ENCODE measurements at places on chromosomes 5 and 9. TPM values are rescaled to one million over a fixed set of nuclear protein-coding genes. Genes with fewer than 3 reads are reported as not detected.
A peak's percentile ranks its signal among the peaks of the same experiment; 100 is the strongest.

DNA sequence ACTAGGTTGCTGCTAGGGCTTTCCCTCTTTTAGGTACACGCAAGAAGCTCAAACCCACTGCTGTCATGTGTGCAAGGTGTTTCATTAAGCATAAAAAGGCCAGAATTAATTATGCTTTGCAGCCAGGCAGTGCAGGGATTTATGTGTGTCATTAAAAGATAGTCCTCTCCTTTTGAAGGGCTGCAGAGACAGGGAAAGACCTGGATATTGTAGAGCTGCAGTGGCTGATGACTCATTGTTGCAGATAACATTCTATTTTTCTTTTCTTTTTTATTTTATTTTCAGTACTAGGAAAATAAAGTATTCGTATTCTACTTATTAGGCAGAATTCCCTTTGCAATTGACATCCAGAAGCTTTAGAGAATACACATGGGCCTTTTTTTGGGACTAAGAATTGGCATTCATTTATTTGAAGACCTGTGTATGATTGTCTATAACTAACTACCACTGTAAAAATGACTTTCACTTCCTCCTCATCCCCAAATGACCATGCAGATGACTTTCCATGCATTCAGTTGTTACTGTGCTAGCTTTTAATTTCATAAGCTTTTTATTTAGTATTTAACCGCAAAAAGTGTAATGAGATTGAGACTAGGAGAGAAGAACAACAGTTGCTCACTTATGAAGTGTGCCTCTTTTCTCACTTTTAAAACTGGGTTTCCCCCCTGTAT, 113.0 kb downstream of the PAM start:
- DNase-seq, result no peak

GRCh38 chr9:32681751-32682150, 46.3 kb upstream of the TAF1L start:
- DNase-seq, result no peak

DNA sequence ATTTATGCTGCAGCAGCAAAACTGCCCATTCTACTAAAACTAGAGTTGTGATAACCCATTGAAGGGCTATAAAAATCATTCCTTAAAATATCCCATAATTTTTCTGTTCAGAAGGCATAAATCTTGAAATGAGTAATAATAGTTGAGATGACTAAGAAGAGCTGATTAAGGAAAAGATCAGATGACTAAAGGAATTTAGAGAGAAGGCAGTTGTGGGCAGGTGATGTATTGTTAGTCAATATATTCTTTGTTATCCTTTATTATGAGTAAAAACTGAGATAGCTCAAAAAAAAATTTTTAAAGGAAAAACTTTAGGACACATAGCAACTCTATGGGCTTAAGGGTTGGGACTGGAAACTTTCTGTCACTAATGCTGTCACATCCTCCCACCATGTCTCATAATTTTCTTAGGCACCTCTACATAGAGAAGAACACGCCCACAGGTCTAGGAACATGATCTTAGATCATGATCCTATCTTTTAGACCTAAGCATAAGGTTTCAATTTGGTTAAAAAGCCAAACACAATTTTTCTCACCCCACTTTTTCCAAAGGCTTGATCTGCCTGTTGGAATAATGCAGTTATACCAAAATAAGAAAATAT, 597.5 kb upstream of the MEF2C start:
- DNase-seq, result no peak

Gene CYSRT1
- not detected for total RNA-seq

Gene GRXCR2
- not detected for total RNA-seq

Gene MGAT1
- total RNA-seq, result 131 TPM

GRCh38 chr5:131792896-131793295, 3.9 kb downstream of the FNIP1 start:
- DNase-seq, result no peak

- DNase-seq, result no peak
These were observed 70.2 kb upstream of the TUT7 start for GRCh38 chr9:86424251-86424891.

GRCh38 chr5:21225223-21226064, 1237.4 kb upstream of the CDH18 start:
- DNase-seq, result no peak

- DNase-seq, result no peak
These were observed 143.3 kb upstream of the ADAMTSL1 start for GRCh38 chr9:18330401-18331309.

Gene GALNT12
- 10.7 TPM for total RNA-seq

DNA sequence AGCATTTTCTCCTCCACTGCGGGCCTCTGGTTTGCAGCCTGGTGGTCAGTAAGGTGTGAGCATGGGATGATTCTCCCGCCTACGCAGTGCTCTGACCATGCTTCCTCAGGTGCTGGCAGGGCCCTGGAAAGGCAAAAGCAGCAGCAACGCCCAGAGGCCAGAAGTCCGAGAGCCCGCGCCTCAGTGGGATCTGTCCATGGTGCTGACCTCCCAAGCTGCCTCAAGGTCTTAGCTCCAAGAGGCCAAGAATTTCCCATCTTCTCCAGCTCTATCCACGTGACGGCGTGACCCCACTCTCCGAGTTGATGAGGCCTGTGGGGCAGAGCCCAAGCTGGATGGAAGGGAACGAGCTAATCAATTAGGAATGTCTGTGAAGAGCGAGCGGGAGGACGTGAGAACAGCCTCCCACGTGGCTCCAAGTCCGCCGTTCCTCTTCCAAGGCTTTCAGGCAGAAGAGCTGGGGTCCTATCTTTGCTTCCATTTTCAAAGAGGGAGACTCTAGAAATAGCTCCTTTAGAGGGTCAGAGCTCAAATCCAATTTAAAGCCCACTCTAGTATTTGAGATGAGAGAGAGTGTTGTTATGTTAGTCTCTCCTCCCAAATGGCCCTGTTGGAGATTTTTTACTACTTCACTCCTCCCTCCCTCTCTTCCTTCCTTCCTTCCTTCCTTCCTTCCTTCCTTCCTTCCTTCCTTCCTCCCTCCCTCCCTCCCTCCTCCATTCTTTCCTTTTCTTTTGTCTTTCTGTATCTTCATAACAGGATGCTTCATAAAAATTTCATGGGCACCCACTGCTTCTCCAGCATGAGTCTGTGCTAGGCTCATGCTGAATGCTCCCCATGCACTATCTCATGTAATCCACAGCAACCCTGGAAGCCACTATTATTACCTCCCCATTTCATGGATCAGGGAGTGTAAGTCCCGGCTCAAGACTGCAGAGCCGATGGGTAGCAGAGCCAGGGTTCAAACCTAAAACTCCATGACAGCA, 69.3 kb downstream of the OLFM1 start:
- peak; percentile 75 for DNase-seq

Gene HNRNPA0
- total RNA-seq, result 24.6 TPM

Gene IRX2
- total RNA-seq, result 0.13 TPM

GRCh38 chr5:174454464-174454863, 269.9 kb upstream of the MSX2 start:
- no peak for DNase-seq

Gene CORO2A
- total RNA-seq, result 3.7 TPM

DNA sequence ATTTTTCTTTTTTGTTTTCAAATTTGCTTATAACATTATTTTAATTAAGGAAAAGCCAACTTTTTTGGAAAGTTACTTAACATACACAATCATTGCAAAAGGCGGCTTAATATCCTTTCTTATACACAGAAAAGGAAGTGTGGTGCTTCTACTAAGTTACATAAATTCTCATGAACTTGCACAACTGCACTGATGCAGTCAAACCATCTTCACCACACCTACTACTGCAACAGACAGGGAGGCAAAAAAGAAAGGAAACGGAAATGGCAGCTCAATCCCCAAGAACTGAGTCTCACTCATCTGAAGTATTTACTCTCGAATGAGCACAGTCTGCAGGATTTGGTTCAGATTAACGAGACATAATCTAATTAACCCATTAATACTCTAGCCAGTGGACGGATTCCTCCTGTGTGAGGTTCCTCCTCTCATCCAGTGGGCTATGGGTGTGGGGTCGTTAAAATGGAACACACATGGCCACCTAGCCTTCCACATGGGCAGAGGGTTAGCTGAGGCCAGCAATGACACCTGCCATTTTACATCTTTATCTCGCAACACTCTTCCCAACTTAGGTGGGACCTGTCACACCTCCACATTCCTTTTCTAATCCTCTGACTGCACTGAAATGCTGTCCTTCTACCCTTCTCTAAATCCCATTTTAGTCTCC, 30.0 kb downstream of the GOLM1 start:
- no peak for DNase-seq

Gene SNCB
- total RNA-seq, result not detected

DNA sequence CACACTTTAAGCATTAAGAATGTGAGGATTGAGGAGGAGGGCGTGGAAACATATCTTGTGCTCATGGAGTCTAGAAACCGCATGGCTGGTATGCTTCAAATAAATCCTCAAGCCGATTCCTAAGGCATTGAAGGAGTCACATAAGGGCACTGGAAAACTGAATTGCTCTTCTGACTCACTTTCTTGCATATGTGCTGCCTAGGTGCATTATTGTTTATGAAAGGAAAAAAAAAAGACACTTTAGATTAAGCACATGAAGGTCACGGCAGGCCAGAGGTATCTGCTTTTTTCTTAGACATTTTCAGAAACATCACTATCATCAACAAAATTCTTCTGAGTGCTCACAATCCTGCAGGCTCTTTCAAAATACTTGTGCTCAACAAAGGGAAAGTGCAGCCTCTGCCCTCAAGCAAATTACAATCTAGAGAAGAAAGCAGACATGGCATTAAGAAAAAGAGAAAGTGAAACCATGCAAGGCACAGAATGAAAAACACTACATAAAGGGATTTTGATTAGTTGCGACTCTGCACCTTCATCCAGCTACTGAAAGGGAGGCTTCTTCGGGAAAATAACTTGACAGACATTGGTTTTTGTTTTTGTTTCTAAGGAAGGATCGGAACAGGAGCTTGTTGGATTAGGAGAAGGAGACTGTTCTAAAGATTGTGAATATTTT, 2117.6 kb downstream of the MAT2B start:
- DNase-seq, result no peak

GRCh38 chr9:132239999-132240840, 78.4 kb downstream of the NTNG2 start:
- DNase-seq, result no peak

- DNase-seq, result no peak
These were observed 173.2 kb upstream of the FBN2 start for GRCh38 chr5:128711216-128711615.

GRCh38 chr9:73565026-73565425, 413.4 kb downstream of the ANXA1 start:
- DNase-seq, result no peak

- DNase-seq, result no peak
These were observed 22.7 kb downstream of the SLC12A7 start for GRCh38 chr5:1089146-1089545.

Gene CAST
- 295 TPM for total RNA-seq

GRCh38 chr9:76571288-76571687, 112.3 kb downstream of the GCNT1 start:
- DNase-seq, result no peak

DNA sequence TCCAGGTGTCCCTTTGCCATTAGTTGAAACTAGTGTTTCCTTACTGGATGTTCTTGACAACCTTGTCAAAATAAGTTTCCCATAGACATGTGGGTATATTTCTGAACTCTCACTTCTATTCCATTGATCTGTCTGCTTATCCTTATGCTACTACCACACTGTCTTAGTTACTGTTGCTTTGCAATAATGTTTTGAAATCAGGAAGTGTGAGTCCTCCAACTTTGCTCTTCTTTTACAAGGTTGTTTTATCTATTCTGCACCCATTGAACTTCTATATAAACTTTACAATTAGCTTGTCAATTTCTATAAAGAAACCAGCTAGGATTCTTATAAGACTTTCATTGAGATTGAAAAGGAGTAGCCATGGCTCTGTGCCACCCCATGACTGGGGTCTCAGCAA, 24.3 kb downstream of the CD14 start:
- no peak for DNase-seq

Gene PCDHGA12
- 12.1 TPM for total RNA-seq

Gene LHX6
- total RNA-seq, result 11.5 TPM

DNA sequence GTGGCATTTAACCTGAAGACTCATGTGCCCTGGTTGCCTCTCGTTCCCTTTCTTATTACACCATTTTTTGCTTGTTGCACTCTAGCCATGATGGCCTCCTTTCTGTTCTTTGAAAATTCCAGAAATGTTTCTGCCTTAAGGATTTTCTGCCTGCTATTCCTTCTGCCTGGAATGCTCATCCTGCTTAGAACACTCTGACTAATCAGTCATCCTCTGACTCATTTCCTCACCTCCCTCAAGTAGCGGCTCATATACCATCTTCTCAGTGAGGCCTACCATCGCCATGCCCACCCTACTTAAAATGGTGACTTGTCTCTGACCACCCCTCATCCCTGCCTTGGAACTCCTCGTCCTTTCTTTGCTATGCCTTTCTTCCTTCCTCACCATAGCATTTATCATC, 68.8 kb downstream of the KIF4B start:
- no peak for DNase-seq

Gene SETX
- 66.7 TPM for total RNA-seq

- no peak for DNase-seq
These were observed 191.0 kb downstream of the GABBR2 start for GRCh38 chr9:98517761-98518160.

DNA sequence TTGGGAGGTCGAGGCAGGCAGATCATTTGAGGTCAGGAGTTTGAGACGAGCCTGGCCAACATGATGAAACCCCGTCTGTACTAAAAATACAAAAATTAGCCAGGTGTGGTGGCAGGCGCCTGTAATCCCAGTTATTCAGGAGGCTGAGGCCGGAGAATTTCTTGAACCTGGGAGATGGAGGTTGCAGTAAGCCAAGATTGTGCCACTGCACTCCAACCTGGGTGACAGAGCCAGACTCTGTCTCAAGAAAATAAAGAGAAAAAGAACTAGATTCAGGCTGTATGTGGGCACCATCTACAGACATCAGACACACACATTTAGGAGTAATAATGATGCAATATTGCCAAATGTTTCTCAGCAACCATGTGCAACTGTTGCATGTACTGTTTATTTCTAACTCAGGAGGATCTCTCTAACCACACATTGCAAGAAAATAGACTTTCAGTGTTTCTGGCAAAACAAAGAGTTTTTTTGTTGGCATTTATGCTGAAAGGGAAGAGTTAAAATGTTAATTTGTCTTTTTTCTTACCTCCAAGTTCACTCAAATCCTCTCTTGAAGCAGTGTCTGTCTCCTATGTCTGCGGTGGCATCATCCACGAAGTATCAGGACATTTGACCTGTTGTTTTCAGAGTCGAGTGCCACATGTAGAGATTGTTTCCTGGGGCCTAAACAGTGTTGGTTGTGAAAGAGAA, 5.1 kb upstream of the ORM1 start:
- DNase-seq, result peak; percentile 12

Gene ST8SIA4
- total RNA-seq, result 17.3 TPM

- no peak for DNase-seq
These were observed 86.9 kb downstream of the FRMD3 start for GRCh38 chr9:83451308-83451707.

Gene CDX1
- not detected for total RNA-seq

DNA sequence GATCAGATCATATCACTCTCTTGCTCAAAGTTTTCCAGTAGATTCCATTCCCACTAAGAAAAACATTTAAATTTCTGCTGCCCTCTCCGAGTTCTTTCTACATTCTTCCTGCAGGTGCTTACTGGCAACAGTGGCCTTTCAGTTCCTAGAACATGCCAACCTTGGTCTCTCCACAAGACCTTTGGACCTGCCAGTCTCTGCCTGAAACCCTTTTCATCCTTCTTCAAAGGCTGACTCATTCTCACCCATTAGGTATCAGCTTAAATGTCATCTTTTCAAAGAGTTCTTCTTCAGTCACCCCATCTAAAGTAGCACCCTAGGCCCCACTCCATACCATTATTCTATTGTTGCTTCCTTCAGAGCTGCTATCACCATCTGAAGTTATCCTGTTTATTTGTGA, 21.8 kb downstream of the PPIC start:
- no peak for DNase-seq

Gene GBGT1
- total RNA-seq, result 23.2 TPM

Gene PTBP3
- 61.7 TPM for total RNA-seq

Data from sciatic nerve (tissue), 2 donors.